ENCODE measurements at places on chromosomes 1 and 21.

- DNase-seq, result no peak
Observed at GRCh38 chr1:226364514-226364899, 43.4 kb downstream of the PARP1 start.

GRCh38 chr1:203034422-203035110 lies 8.3 kb downstream of the PPFIA4 start:
- no peak for DNase-seq

DNA sequence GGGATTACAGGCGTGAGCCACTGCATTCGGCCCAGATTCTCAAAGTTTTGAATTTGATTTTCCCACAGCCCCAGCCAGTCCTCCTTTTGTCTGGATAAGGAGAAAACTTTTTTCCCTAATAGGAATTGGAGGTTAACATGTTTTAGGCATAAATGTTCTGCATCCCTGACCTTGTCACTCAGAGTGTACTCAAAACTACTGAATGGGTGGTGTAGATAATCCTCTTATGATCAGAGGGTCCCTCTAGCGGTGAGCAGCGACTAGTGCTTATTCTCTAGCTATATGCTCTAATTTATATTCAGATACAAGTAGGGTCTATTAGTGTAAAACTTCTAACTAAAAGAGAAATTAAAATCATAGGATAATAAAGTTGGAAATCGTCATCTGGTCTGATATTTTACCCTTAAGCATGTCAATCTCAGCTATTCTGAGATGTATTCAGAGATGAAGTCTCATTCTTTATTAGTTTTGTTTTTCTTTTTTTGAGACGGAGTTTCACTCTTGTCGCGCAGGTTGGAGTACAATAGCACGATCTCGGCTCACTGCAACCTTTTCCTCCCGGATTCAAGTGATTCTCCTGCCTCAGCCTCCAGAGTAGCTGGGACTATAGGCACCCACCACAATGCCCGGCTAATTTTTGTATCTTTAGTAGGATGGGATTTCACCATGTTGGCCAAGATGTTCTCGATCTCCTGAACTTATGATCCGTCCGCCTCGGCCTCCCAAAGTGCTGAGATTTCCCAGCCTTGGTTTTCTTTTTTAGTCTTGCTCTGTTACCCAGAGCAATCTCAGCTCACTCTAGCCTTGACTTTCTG lies 2.7 kb upstream of the PSMD4 start:
- DNase-seq, result peak; percentile 80

DNA sequence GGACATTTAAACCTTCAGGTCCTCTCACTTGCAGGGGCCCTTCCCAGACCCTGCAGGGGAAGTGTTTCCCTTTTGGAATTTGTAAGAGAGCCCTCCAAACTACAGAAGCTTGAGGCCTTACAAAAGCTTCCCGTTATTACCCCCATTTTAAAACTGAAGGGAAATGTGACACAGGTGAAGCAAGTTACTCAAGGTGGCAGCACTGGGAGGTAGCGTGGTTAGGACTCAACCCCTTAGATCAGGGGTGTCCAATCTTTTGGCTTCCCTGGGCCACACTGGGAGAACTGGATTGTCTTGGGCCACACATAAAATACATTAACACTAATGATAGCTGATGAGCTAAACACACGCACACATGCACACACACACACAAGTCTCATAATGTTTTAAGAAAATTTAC lies 15.8 kb upstream of the ZC3H12A start:
- DNase-seq, result no peak

DNA sequence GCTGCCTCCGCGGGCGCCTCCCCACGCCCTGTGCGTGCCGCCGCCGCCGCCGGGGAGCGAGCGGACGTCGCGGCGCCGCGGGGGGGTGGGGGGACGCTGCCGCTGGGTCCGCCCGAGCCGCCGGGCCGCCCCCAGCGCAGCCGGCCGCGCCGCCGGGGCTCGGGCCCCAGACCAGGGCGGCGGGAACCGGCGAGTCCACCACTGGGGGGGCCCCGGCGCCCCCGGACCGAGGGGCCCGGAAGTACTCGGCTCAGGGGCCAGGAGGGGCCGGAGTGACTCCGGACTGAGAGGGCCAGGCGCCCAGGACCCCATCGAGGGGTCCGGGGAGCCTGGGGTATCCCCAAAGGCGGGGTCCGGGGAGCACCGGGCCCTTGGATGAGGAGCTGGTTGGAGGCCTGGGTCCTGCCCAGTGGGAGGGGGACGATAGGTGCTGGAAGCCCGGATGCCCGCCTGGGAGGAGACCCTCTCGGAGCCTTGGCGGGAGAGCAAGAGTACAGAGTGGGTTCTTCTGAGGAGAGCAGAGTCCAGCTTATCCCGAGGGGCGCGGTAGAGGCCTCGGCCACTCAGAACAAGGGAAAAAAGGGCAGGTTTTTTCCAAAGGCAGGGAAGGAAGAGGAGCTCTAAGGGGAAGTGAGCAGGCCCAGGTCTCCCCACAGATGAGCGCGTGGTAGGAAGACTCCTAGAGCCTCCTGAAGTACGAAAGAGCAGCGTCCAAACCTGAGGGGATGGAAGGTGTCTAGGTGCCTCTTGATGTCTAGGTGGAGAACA lies 556 bp downstream of the GMEB1 start:
- peak; percentile 90 for DNase-seq

- no peak for DNase-seq
Observed at GRCh38 chr1:916173-917075, 7.3 kb upstream of the SAMD11 start.

DNA sequence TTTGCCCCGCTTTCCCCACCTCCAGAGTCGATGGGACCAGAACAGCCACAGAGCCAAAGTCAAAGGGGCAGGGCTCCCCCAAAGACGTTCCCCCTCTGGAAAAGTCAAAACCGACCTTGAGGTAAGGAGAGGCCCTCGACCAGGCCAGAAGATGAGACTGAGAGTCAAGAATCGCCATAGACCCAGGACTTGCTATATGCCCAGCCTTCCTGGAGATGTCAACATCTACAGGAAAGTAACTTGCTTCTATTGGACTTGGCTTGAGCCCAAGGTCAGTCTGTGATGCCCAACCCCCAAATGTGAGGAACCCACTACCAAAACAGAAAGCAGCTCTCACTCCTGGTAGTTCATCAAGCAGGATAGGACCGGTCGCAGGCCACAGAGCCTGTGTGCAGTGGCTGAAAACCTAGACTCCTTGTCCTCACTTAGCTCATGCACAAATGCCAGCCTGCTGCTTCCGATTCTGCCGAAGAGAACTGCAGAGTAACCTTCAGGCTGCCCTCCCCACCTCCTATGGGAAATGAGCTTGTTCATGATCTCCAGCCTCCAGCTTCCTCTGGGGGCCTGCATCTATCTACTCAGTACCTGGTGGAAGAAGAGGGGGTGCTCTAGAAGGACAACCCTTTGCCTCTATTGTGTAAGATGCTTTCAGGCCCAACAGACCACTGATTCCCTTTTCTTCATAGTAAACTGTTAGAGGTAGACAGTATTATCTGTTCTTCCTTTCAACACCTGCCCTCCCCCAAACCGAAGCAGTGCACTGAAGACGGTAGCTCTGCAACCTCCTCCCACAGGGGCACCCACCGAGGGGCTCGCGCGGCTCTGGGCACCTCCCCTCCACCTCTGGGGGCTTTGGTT lies 1.4 kb downstream of the ACOT7 start:
- DNase-seq, result no peak

DNA sequence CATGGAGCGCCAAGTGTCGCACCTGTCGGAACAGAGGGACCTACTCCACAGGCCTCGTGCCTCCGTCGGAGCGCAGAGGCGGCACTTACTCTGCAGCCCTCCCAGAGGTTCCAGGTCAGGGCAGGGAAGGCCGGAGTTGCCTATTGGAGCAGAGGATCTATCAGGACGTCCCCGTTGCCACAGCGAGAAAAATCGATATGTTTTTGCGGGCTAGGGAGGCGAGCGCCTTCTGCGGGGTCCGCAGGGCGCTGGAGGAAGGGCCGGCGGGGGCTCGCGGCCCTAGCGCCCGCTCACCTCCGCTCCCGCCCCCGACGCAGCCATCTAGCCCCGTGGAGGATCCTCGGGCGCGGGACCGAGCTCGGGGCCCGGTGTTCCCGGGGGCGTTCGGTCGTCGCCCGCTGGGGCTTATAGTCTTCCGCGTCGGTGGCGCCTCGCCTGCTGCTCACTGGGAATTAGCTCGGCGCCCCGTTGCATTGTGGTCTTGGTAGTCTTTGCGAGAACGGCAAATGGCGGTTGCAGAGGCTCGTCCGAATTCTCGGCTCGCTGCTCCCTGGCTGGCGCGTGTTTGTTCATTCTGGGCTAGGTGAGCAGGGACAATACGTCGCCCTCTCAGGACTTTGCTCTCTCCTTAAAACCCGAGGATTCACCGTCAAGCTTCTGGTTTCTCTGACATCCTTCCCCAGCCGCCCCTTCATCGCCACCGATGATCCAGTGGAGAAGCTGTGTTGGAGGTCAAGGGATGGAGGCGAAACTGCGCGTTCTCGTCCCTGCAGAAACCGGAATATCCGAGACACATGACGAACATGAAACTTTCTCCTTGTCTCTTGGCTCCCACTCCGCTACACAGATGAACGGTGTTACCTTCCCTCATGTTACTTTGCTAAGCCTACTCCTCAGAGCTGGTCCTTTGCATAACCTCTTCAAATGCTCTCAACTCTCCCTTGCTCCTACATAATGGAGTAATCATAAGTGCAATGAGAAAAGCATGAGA lies at the start of gene JTB:
TSS of gene JTB (minus strand) at position 425 of the 991 bp plus-strand sequence. CDS start at position 3, 422 bp downstream.
- DNase-seq, result peak; percentile 85

DNA sequence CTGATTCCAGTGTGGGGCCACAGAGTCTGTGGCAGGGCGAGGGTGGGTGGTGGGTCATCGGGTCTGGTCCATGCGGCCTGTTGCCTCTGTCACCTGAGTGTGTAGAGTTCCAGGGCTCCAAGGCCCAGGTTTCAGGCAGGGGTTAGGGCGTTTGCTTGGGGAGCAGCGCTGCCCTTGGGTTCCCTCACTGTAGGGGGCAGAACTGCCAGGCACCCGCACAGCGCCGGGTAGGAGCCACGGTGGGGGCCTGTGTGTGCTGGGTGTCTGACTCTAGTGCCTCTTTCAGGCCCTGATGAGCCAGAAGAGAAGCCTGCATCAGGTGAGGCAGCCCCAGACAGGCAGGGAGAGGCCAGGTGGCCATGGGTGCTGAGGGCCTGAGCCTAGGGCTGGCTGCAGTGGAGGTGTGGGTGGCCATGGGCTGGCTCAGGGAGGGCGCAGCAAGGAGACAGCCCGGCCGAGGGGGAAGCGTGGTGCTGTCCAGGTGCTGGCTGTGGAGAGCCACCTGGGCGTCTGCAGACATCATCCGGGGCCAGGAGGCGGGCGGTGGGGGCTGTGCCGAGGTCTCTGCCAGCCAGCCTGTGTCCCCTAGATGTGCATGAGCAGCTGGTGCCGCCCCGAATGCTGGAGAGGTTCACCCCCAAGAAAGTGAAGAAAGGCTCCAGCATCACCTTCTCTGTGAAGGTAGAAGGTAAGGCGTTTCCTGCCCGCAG lies 72.3 kb downstream of the TRIM11 start:
- no peak for DNase-seq

GRCh38 chr1:30850607-30851006 lies 58.0 kb downstream of the SDC3 start:
- no peak for DNase-seq

GRCh38 chr1:185837711-185838110 lies 103.5 kb downstream of the HMCN1 start:
- no peak for DNase-seq

DNA sequence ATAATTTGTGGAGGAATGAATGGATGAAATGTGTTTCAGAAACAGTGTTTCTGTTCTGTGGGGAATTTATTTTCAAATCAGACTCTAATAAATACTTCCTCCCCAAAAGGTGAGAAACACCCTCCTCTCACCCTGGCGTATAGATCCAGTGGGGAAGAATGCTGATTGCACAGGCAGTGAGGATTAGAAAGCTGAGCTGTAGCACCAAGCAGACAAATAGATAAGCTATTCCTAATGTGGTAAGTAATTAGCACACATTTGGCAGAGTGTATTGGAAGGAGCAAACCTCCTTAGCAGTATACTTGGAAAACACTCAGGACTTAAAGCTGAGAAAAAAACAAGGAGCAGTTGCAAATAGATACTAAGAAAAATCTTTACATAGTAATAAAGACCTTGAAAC lies 50.8 kb downstream of the NUF2 start:
- DNase-seq, result no peak

- DNase-seq, result no peak
Observed at GRCh38 chr1:202616355-202616915, 93.8 kb downstream of the SYT2 start.

GRCh38 chr1:65266476-65266875 lies 42.9 kb upstream of the DNAJC6 start:
- no peak for DNase-seq

GRCh38 chr1:195902779-195903178 lies 705.5 kb downstream of the KCNT2 start:
- DNase-seq, result no peak

GRCh38 chr1:200510228-200510623 lies 100.4 kb upstream of the ZNF281 start:
- DNase-seq, result peak; percentile 83

DNA sequence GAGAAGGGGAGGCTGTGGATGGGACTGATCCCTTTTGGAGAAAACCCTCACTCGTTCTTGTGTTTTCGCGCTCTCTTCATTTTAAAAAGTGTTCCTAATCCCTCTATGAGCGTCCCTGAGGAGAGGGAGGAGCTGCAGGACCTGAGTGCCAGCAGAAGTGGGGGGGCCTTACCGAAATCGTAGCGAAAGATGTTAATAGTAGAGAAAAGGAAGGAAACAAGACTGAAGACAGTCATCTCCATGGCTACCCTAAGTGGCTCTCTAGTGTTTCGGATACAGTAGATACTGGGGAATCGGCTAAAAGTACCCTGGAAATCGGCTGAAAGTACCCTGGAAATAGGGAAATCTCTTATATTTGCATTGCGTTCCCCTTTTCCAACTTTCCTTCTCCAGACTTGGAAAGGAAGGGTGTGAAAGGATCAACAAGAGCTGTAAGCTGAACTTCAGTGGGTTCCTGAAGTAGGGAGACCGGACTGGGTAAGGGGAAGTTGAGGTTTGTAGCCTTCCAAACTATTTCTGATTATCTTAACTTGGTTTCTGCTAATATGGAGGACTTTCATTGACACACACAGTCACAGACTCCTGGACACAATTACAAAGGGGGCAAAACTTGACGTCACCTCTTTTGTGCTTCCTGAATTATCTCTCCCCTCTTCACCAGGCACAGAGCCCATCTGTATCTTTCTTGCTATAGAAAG lies 486 bp upstream of the DSTYK start:
- no peak for DNase-seq

DNA sequence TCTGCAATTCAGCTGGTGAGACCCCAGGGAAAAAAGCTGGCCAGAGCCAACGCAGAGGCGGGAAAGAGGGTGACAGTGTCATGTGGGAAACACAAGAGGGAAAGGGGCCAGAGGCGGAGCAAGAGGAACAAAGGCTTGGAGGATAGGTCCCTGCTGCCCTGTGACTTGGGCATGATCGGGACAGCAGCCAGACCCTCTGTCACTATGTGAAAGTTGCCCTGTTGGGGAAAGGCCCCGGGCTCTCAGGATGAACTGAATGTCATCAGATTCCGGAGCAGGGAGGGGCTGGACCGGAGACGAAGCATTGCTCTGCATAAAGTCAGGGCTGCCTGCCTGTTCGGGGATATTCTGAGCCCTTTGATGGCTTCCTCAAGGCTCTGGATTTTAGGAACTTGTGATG lies 5.7 kb upstream of the ELF3 start:
- DNase-seq, result no peak

- DNase-seq, result no peak
Observed at GRCh38 chr1:5563861-5564577, 428.2 kb downstream of the NPHP4 start.

GRCh38 chr21:16194788-16195537 lies 465.2 kb downstream of the USP25 start:
- no peak for DNase-seq
